ENCODE measurements at places on chromosomes 12 and 14.

- DNase-seq: no peak
Observed at GRCh38 chr12:70854138-70854537, 66.4 kb downstream of the PTPRR start.

GRCh38 chr12:121538699-121539061 is 42.1 kb downstream of the KDM2B start:
- DNase-seq: no peak

- DNase-seq: no peak
Observed at GRCh38 chr12:65528127-65528526, 249.6 kb downstream of the MSRB3 start.

GRCh38 chr12:121789800-121790728 is 3.4 kb downstream of the RHOF start:
- no peak for DNase-seq

DNA sequence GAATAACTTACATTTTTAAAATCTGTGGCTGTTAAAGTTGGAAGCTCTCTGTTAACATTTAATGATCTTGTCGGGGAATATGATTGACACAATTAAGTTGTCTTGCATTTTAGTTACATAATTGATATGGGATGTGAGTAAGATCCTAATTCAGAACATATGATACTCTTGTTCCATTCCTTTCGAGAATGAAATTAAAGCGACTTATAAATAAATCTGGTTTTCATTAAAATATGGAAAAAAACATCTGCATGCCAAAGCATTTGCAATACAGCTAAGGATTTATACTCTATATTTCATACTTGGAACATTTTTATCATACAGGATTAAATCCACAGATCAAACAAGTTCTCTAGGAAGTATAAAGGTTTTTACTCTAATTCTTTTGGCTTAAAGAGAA is 52.0 kb downstream of the SLC38A6 start:
- no peak for DNase-seq

DNA sequence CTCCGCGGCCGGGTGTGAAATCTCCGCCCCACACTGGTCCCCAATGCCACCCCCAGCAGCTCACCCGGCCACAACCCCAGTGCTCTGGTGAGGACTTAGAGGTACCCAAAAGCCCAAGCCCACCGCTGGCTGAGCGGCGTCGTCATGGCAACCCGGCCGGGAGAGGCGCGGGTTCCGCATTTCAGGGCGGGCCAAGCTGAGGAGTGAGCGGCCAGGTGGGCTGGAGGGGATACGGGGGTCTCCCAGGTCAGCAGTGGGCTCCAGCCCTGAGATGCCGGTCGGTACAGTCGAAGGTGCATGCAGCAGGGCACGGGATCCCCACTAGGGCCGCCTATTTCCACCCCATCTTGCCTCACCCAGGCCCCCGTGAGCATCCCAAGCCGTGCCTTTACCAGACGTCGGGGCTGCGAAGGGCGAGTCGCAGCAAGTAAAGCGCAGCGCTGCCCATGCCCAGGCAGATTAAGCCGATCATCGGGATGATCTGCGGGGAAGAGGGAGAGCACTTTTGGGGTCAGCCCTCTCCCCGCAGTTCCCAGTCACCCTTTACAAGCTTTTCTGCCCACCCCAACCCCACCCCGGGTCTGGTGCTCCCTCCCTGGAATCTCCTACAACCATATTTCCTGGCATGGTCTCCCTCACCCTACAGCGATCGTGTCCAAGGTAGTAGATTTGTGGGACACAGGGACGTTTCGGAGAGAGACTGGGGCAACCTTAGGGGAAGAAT is 6.9 kb downstream of the SHMT2 start:
- peak; percentile 51 for DNase-seq

- DNase-seq: no peak
Observed at GRCh38 chr12:96335270-96335669, 65.0 kb downstream of the CDK17 start.

DNA sequence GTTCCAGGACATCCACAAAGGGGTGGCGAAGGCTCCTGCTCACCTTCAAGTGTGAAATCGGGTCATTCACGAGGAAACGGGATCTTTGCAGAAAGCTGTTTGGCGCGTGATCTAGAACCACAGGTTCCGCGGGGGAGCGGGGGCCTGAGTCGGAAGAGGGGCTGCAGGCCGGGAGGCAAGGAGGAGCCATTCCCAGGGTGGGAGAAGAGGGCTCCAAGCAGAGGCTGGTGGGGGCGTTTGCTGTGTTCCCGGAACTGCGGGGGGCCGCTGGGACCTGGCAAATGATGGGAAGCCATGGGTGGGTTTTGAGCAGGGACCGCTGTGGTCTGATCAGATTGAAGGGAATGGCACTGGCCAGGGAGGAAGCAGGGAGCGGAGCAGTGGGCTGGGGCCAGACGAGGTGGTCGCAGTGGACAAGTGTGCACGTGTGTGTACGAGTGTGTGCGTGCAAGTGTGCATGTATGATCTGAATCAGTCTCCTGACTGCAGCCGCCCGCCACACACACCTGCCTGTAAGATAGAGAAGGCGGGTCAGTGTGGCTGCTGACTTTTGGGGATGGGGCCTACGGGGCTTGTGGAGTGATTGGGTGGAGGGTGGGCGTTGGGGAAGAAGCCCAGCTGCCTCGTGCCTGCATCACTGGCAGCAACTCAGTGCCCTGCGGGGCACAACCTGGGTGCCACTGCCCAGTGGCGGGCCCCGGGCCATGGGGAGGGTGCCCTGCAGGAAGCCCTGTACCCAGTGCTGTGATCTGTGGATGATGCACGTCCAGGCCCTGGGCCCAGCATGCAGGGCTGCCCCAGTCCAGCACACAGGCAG is 141.9 kb downstream of the KIF26A start:
- peak; percentile 10 for DNase-seq

DNA sequence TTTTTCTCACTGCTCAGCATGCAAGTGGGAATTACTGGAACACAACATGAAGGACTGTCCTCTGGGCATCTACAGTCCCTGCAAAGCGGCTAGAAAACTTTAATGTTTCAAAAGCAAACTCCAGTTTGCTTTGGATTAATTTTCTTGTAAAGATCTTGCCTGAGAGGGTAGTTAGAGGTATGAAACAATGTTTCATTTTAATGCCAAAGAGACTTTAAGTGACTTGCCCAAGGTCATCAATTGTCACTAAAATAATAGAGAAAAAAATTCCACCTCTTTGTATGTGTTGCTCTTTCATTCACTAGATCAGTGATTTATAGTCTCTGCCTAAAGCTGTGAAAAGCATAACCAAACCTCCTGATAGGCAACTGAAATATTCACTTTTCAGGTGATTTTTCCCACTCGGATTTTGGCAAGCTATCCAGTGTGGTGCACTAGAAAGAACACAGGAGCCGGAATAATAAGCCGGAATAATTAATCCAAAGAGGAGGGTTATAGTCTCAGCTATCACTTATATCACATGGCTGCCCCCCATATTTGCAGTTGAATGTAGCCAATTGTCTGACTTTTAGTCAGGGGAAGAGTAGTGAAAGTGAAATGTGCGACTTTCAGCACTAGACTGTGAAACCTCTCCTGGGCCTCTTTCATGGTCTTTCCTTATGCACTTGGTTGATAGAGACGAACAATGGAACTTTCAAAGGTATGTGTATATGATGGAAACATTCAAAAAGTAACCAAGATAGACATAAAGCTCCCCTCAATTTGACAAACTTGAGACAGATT is 107.7 kb downstream of the SLC6A15 start:
- DNase-seq: no peak

GRCh38 chr12:118073768-118074167 is 12.8 kb upstream of the WSB2 start:
- no peak for DNase-seq

GRCh38 chr12:111293266-111294009 is 75.5 kb downstream of the PHETA1 start:
- no peak for DNase-seq

DNA sequence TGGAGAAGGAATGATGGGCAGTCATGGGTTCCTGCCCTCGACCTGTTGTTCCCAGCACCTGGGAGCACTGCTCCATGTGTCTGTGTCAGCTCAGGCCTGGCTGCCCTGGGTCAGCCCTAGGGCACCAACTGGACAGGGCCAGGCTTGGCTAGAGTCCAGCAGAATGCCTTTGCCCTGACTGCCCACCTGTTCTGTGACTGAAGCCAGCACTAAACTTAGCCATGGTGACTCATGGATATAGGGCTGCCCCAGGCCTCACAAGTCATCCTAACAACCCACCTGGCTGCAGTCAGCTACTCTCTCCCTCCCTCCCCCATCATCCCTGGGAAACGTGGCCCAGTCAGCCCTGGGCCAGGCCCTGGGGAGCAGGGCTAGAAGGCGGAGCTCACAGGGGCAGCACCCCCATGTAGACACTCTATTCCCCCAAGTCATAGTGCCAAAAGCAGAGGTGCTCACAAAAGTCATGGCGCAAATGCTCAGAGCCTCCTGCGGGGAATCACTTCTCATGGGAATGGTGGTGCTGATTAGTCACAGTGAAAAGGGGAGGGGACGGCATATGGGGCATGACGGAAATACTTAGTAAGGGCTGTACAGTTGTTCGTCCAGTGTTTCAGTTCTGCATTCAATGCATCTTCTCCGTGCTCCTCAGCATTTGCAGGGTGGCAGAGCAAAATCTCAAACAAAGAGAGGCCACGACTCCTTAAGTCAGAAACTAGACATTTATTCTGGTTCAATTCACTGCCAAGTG is 52.0 kb upstream of the NTF3 start:
- no peak for DNase-seq

DNA sequence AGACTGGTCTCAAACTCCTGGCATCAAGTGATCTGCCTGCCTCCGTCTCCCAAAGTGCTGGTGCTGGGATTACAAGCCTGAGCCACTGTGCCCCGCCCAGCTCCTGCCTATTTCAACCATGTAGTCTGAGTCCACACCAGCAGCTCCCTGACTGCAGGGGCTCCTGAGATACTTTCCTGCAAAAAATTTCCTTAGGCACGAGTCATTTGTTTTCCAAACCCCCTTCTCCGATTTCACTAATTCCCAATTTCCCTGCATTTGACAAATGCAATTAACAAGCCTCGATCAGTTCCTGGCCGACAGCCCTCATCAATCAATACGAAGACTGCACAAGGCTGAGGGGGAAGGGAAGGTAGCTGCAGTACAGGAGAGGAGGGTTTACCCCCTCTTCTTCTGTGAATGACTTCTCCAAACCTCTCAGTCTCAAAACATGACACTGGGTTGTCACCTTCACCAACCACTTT is 10.1 kb downstream of the PSMB5 start:
- peak; percentile 56 for DNase-seq

- DNase-seq: no peak
Observed at GRCh38 chr12:49133014-49133413, 1.8 kb upstream of the TUBA1B start.

DNA sequence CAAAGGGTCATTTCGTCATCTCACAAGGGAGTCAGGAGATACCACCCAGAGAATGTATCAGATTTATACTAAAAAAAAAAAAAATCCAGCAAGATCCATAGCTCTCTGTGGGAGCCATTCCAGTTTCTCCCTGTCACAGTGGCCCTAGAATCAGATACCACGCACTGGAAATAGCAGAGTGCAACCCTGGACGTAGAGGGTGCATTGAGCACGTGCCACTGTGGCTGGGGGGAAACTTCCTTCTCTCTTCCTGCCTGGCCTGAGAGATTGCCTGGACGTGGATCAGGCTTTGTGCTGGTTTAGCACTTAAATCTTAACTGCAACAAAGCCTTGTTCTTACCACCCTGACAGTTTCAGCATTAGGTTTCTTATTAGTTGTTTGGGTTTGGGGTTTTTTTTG is 124.3 kb downstream of the FBXL14 start:
- no peak for DNase-seq

DNA sequence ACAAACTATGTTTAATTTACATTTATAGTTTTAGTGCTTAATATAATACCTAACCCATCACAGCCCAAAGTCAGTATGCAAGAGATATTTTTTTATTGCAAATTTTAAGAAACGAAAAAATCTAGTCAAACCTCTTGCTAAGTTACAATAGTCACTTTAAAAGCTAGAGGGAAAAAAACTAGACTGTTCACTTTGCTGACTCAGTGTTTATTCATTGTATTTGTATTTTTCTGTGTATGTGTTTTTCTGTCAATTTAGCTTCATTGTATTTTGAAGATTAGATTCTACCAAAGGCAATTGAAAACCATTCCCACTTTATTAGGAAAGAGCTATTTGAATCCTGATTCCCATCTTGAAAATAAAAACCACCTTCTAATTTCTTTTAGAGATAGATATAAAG is 891.5 kb downstream of the SLC16A7 start:
- no peak for DNase-seq

- no peak for DNase-seq
Observed at GRCh38 chr14:106459971-106460730, 933.8 kb downstream of the TMEM121 start.

- no peak for DNase-seq
Observed at GRCh38 chr12:100138048-100138802, 4.4 kb downstream of the BLTP3B start.

- no peak for DNase-seq
Observed at GRCh38 chr12:85138833-85139232, 102.7 kb downstream of the LRRIQ1 start.

- DNase-seq: no peak
Observed at GRCh38 chr14:90444077-90444696, 47.4 kb downstream of the CALM1 start.

DNA sequence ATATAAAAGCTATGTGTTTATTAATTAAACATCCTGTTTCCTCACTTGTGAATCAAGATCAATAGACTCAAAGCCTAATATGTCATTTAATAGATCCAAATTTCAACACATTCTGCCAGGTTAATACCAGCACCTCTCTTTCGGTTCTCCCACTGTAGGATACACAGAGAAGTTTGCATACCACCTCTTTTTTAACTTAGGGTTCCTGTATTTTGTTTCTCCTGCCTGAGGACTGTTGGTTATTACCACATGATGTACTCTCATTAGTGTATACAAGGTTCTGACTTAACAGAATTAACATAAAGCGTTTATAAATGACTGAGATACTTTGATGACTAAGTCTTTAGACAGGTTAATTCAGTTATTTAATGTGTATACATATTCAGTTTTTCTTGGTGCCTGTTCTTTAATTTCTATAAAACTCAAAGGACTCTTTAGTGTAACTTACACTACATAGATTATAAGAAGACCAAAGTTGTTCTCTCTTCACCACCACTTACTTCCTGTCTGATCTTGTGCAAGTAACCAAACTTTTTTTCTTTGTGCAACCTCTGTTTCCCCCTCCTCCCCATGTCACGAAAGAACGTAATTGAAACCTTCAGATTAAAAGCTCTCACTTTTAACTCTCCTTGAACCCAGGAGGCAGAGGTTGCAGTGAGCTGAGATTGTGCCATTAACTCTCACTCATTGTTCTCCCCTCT is 89.8 kb upstream of the DNM1L start:
- DNase-seq: no peak

GRCh38 chr14:42541535-42542001 is 934.9 kb downstream of the LRFN5 start:
- no peak for DNase-seq

DNA sequence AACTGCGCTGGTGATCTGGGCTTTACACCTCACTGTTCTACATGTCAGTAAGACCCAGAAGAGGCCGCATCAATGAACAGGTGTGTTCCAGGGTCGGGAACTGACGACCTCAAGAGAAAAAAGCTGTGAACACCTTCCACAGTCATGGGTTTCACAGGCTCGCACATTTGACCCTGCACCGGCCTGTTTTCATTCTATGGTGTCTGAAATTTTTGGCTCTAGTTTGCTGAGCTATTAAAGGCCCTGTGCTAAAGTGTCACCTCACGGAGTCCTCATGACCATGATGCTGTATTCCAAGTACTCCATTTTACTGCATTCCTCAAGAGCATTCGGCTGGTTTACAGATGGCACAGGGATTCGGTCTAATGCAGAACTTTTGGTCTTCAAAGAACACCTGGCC is 78.9 kb downstream of the KDM2B start:
- no peak for DNase-seq

GRCh38 chr14:32728976-32729375 is 209.7 kb upstream of the NPAS3 start:
- DNase-seq: no peak

GRCh38 chr12:13374793-13375192 is 178.3 kb downstream of the EMP1 start:
- no peak for DNase-seq
